Activated CD4-positive, alpha-beta T cell treated with anti-CD3 and anti-CD28 coated beads, Interleukin-2, amount 10 ng/mL, durations not matched to agents 7 days and 5 days (primary cell): ENCODE measurements at places on chromosomes 7 and 10.

DNA sequence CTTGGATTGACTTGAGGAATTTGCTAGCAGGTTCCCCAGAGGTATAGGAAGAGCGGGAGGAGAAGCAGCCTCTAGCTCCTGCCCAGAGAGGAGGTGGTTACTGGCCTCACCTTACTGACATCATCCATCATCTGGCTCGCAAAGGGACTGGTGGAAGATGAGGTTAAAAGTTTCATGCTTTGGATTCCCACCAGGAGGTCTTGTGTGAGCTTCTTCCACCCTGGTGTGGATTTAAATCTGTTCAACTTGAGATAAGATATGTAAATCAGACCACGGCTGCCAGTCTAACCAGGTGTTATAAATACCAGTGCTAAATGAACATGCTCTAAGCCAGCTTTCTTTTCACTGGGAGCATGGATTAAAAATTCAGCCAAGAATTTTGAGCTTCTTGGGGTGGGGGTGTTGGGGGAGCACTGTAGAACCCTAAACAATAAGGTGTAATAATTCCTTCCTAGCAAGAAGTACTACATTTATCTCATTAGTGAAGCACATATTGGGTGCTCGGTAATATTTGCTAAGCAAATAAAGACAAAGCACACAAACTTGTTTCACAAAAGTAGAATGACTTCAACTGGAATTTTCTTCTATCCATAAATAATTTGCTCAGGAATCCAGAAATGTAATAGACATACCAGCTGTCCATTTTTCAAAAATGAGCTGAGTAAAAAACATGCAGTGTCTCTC lies 7.8 kb downstream of the PROSER2 start:
- no peak for DNase-seq

DNA sequence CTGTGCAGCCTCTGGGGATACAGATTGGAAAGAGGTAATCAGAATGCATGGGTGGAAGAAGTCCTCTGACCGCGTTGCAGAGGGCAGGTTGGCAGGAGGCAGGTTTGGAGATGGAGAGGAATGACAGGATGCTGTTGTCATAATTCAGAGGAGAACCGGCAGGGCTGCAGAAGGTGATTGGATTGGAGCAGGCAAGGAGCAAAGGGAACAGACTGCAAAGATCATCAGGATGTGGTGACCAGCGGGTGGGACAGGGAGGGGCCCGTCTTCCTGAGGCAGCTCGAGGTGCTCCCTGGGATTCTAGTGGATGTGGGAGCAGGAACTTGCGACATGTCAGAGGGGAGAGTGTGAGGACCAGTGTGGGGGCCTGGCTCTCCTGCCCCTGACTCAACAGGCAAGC lies 78.5 kb upstream of the PPIF start:
- DNase-seq = no peak

GRCh38 chr7:84204655-84205054 lies 10.1 kb upstream of the SEMA3A start:
- no peak for DNase-seq

DNA sequence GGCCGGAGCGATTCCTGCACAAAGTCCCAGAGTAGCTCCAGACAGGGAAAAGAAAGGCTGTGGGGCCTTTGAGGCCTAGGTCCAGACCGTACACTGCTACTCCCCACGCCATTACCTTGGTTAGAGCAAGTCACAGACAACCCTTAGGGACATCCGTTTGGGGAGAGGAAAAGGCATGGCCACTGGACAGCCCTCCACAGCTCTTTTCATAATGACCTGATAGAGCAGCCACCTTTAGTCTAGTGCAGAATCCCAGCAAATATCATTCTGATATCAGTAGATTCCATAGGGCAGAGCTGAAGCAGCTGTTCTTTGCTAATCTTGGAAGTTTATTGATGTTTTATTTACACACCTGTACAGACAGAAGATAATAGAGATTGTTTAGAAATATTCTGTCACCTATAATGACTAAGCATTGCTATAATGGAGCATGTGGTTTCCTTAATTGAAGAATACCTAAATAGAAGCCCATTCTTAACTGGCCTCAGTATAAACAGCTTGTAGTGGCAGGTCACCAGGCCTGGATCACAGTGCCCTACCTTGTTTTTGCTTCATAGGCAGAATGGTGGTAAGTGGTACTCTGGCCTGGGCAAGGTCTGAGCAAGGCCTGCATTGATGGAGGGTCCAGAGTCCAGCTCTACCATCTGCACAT lies 27.9 kb downstream of the OGDH start:
- DNase-seq = no peak

DNA sequence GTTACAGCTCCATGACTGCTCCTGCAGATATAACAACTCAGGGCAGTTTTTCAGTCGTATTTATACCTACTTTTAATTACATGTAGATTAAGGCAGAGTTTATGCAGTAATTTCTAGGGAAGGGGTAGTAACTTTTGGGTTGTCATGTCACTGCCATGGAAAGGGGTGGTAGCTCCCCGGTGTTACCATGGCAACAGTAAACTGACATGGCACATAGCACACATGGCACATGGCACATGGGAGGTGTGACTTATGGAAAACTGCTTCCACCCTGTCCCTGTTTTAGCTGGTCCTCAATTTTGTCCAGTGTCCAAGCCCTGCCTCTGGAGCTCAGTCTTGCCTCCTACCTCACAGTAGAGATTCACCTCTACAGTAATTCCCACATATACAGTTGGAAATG lies 3.9 kb upstream of the TOMM7 start:
- DNase-seq = no peak

DNA sequence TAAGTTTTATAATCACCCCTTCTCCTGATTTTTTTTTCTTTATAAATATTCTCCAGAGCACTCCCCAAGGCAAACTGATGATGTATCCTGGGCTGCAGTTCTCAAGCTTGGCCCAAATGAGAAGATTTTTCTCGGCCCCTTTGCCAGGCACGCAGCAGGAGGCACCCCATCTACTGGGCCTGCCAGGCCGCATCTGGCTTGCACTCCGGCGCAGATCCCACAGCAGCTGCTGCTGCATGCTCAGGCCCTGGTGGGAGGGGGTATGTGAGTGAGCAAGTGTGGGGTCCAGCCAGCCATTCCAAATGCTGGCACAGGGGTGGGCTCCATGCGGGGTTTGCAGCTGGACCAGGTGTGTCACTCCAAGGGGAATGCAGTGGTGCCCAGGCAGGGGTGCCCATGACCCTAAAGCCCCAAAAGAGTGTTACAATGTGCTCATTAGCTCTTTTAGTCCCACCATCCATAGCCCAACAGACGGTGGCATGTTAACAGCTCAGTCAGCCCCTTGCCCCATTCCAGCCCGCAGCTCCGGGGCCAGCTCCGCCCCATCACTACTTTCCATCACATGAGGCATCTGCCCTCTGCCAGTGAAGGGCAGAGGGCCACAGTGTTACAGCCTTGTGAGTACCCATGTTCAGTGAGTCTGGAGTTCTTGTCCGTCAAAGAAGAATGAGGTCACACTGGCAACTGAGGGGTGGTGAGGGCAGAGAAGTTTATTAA lies 25.9 kb downstream of the OAT start:
- no peak for DNase-seq

- DNase-seq = no peak
Measured at GRCh38 chr10:69483963-69484362, 32.7 kb downstream of the TSPAN15 start.

DNA sequence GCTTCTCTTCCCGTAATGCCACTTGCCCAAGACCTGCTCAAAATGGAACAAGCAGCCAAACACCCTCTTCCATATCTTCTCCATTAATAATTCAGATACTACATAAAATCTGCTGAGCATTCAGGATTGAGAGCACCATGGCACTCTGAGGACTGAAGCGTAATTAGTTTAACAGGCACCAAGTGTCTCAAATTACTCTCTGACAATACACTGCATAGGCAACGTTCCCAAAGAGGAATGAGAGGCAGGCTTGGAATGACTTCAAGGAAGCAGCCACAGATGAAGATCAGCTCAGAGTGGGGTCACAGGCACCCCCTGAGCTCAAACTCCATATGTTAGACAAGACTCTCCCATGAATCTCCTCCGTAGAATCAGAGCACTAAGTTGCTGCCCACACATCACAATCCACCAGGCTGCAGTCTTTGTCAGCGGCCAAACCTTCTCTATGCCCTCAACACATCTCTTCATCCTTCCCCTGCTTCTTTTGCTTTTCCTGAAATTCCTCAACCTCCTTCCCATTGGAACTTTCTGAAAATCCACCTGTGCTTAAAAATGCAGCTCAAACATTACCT lies 4.7 kb upstream of the ABLIM1 start:
- no peak for DNase-seq

DNA sequence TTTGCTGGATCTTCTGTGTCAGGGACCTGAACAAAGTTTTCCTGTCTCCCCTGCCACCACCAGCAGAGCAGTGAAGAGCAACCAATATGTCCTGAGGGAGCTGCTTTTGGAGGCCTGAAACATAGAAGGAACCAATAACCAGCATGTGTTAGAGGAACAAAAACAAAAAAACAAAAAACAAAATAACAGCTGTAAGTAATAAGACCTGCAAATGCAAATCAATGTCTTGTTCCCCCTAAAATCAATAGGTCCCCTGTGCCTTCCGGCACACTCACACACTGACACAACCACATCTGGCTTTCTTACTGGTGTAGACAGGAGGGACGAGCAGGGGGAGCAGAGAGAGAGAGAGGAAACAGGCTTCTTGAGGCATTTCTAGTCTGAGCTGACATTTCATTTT lies 94.1 kb downstream of the NRG3 start:
- DNase-seq = no peak

- no peak for DNase-seq
Measured at GRCh38 chr10:86857128-86857721, 100.2 kb downstream of the MMRN2 start.

GRCh38 chr7:144388950-144389349 lies 14.5 kb downstream of the NOBOX start:
- DNase-seq = no peak

GRCh38 chr7:131900785-131901287 lies 344.4 kb upstream of the PODXL start:
- no peak for DNase-seq

DNA sequence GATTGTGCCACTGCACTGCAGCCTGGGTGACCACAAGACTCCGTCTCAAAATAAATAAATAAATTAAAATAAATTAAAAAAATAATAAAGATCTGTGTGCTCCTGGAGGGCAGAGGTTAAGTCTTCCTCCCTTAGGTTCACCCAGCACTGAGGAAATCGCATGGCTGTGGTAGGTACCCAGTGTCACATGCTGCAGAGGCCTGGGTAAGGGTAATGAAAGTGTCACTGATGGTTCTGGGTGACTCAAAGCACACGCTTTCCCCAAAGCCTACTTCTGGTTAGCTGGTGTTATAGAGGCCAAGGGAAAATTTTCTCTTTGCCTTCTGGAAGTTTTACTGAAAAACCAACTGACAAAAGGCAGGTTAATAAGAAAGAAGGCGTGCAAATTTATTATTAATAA lies 88.8 kb upstream of the ITGB1 start:
- no peak for DNase-seq

- no peak for DNase-seq
Measured at GRCh38 chr7:37973915-37974314, 53.5 kb downstream of the EPDR1 start.

DNA sequence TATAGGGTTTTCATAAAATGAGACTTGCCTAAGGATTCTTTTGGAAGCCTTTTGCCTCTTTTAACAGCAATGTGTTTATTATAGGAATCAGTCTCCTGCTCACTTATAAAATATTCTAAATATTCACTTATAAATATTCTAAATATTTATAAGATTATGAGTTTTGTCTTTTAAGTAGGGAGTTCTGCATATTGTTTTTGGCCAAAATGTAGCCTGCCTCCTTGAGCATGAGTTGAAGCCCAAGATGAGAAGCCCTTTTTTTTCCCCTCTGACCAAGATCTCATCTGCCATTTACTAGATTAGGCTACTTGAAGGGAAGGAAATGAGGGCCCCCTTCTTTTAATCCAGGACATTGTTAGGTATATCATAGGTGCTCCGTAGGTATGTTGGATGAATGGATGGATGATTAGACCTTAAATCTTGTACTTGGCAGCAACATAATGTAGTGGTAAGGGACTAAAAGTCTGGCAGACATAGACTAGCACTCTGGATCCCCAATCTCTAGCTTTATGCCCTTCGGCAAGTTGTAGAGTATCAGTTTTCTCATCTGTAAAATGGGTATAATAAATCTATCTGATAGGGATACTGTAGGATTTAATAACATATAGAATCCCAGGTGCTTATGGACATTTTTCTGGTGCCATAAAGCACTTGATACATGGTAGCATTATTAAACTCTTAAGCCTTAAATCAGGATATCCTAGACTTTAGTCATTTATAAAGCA lies 59.1 kb downstream of the ARID5B start:
- no peak for DNase-seq

DNA sequence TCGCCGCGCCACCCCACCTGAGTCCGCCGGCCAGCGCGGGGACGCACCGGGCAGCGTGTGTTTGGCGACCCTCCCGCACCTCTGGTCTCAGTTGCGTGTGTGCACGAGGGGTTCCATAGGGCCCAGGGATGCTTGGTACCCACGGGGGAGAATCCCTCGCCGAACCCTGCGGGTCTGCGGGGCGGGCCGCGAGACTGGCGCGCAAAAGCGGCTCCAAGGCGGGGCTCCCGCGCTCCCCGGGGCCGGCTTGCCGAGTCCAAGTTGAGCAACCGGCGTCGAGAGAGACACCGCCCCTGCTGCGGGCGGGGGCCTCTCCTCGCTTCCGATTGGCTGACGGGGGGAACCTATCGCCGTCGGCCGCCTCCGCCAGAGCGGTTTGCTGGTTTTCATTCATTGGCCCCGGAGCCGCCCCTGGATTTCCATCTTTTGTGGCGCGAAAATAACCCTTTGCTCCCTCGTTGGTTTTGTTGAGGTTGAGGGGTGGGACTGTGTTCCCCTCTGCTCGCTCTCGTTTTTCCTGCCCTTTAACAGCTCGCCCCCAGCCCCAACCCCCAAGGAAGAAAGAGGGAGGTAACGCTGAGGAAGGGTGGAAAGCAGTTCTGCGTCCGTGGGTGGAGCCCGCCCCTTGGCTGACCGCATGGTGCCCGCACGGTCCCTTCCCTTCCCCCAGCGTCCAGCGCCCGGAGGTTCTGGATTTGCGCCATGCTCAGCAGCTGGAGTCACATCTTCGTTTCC lies 4.0 kb upstream of the IGF2BP3 start:
- DNase-seq = peak; percentile 87

DNA sequence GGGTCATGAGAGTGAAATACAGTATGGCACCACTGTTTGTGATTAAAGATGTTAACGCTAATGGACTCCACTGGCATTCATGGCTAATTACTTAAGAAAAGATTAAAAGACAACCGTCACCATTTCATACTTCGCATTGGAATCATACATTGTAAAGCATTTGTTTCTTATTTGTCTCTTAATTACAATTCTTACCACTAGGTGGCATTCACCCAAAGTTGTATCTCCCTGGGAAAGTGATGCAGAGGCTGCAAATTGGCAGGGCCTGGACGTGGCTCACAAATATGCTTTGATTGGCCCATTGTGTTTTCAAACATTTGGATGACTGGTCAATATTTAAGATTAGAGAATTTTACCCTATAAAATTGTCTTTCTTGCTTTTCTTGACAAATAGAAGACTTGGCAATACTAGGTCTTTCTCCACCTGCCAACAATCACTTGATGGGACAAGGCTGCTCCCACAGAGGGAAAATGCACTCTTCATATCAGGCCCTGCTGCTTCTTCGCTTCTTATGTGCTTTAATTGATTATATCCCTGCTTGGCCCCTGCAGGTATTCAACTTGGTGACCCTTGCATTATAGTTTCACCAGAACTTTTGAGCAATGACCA lies 72.1 kb upstream of the STARD3NL start:
- peak; percentile 17 for DNase-seq
